Fibroblast of lung (primary cell): ENCODE measurements at places on chromosomes 2 and 18. TPM values are rescaled to one million over a fixed set of nuclear protein-coding genes. Genes with fewer than 3 reads are reported as not detected.

DNA sequence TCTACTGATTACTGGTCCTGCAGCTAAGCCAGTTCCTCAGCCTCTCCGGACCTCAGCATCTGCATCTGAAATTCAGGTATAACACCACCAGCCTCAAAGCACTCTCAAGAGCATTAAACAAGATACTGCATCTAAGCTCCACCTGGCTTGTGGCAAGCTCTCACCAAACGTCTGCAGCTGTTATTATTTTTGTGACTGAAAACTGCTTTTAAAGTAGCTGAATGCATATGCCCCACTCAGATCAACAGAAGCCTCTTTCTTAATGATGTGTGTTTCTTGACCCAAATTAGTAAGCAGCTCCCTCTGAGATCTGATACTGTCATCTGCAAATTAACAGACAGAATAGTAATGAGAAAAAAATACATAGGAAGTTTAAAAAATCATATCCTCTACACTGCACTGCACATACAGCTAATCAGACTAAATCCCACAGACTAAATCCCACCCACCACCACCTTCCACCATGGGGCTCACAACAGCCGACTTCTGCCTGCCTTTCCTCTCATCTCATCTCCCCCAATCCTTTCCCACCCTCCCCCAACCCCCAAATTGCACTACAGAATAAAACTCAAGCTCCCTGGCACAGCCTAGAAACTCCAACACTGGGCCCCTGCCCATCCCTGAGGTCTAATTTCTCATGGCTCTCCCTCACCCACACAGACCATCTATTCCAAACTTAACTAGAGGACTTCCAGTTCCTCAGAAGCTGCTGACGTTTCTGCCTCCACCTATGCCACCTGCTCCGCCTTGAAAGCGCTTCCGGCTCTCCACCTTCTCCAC, 52.9 kb downstream of the TMEM163 start:
- no peak for DNase-seq

DNA sequence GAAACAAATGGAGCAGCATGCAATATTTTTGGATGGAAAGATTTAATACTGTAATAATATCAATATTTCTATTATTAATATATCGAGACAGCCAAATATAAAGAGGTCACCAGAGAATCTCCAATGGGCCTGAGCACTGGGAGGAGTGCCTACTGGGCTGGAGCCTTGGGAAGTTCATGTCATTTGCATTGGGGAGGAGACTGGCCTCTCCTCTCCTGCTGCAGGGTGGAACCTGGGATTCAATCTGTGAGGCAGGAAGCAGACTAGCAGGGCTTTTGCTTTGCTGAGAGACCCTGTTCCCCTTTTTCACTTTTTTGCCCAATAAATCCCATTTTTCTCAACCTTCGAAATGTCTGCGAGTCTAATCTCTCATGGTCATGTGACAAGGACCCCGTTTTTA, 390.6 kb upstream of the CYRIA start:
- DNase-seq, result no peak

DNA sequence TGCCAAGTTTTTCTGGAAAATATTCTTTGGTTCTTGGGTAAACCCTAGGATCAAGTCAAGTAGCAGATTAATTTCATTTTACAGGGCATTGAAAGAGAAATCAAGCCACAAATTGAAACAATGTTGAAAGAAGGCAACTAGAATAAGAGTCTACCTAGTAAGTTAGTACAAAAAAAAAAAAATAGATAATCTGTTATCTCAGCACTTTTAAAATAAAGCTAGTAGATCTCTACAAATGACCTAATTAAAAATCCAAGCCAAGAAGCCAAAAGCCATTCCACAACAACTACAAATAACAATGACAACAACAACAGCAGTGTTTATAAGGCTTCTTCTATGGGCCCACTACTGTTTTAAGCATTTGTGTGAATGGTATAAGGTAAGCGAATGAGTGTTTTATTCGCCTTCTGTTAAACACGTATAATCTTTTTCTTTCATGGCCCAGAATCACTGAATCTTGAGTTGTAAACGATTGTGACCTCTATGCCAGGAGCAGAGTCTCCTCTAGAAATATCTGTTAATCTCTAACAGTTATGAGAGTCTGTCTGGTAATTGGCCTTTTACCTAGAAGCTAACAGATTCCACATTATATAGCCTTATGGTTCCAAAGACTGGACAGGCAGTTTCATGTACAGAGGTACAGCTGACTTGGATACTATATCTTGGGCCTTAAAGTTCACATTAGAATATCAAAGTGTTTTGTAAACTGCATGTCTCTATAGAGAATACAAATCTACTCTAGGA, 28.6 kb upstream of the CUL3 start:
- no peak for DNase-seq

DNA sequence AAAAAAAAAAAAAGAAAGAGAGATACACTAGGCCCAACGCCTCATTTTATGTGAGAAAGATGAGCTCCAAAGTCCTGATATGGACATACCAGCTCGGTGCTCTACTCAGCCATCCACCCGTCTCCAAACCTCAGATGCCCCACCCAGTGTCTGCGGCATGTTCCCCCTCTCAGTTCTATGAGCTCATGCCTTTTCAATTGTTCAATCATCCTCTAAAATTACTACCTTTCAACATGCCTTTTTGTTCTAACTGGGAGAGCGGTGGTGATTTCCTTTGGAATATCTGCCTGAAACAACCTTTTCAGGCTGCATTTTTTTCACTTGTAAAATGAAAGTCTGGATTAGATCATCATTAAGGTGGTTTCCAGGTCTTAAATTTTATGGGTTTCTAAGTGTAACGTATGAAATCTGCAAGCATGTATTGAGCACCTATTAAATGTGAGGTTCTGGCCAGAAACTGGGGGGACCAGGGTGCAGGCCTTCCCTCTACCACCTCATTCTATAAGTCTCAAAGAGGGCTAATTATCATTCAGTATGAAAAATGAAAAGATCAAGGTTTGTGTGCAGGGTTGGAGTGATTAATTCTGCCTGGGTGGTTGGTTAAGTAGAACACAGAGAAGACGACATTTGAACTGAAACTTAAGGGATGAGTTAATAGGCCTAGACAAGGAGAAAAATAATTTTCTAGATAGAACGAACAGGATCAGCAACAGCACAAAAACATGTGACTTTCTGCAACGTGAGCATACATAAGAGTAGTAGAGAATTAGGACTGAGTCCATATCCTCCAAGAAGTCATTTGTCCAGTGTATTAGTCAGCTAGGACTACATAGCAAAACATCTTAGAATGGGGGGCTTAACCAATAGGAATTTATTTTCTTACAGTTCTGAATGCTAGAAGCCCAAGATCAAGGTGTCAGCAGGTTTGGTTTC, 87.4 kb upstream of the GLS start:
- DNase-seq, result peak; percentile 70

GRCh38 chr2:27955384-27956161, 65.0 kb downstream of the BABAM2 start:
- DNase-seq, result no peak

- DNase-seq, result peak; percentile 77
These were observed 238.8 kb downstream of the SLC8A1 start for GRCh38 chr2:40213071-40213470.

- no peak for DNase-seq
These were observed 50.1 kb downstream of the ZEB2 start for GRCh38 chr2:144469798-144470197.

GRCh38 chr2:215958257-215958656, 55.1 kb downstream of the MREG start:
- DNase-seq, result no peak

- DNase-seq, result no peak
These were observed 87.5 kb downstream of the SOCS6 start for GRCh38 chr18:70376137-70376913.

DNA sequence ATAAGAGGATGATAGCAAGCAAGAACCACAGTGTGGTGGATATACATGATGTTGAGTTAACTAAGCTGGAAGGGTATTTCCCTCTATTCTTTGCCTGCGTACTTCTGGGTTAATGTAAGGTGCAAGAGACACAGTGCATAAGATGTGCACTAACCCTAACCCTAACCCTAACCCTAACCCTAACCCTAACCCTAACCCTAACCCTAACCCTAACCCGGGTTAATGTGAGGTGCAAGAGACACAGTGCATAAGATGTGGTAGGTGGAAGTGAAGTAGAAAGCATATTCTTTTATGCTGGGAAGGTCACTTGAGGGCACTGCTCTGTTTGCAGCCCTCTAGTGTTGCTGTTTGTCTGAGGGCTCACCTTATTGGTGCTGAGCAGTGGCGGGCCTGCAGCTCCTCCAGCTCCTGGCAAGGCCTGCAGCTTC, 181.5 kb upstream of the ITGA4 start:
- no peak for DNase-seq

DNA sequence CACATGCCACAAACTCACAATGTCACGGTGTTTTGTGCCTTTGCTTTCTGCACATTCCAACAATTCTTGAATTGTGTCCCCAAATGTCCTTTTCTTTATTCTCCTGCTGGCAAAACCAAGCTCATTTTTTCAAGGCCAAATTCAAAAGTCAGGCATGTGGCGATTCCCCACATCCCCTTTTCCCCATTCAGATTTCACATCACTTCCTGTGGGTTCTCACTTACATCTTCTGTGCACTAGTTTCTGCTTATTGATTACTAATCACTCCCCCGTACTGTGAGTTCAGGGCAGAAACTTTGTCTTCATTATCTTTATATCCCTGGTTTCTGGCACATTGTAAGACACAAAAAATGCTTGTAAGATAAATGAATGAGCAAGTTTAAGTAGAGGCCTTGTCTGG, 69.2 kb downstream of the AP1S3 start:
- DNase-seq, result no peak

DNA sequence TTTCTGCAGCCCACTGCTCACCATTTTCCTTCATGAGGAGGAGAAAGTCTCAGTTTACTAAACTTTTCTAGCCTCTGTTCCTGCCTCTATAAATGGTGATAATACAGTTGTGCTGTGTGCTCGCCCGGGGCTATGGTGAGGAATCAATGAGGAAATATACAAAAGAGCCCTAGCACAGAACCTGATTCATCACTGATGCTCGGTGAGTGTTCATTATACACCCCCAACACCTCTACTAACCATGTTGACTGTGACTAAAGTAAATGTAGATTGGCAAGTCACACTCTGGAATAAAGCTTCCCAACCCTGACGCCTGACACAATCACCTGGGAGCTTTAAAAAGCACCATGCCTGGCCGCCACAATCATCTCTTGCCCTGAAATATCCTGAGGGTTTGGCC, 118.8 kb upstream of the CYP1B1 start:
- DNase-seq, result no peak

The EVA1A gene
- polyA plus RNA-seq, result 10.0 and 22.8 TPM in 2 replicates

The AGFG1 gene
- 113 and 128 TPM in 2 replicates for polyA plus RNA-seq
